ENCODE measurements at places on chromosomes 6 and 20.

GRCh38 chr20:16476032-16476431, 97.2 kb downstream of the KIF16B start:
- peak; percentile 54 for DNase-seq

GRCh38 chr6:140045116-140045515, 670.7 kb upstream of the CITED2 start:
- DNase-seq, result no peak

DNA sequence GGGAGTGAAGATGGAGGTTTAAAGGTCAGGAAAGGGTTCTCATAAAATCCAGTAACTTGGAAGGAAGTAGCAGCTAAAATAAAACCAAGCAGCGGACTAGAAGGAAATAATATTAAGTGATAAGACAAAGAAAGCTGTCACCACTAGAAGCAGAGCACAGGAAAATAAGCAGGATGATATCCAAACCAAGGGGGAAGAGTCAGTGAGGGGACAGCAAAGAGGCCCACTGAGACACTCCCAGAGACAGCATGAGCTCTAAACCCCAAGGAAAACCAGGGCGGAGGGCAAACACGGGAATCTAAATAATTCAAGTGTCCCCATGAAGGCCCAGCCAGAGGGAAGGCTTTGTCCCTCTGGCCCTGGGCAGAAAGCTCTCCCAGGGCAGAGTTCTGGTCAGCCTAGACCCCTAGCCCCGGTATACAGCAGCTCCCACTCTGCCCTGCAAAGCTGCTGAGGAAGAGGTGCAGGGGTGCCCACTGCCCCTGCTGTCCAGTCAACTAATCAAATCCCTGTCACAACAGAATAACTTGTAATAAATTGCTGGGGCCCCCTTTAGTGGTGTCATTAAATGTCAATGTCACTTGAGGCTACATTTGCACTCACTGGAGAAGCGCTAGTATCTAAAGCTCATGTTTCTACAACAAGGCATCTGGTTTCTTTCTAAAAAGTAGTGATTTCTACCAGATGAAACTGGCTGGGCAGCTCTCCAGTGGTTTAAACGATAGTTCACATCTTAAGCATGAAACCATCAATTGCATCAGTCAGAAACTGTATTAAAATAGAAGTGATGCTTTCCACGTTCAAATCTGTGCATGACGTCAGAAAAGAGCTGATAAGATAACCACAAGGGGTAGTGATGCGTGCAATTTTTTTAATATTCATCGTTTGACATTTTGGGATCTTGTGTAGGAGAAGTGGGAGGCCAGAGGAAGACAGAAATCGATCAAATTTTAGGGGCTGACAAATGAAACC, 13.6 kb downstream of the PDE10A start:
- DNase-seq, result peak; percentile 57

- no peak for DNase-seq
Measured at GRCh38 chr20:25858495-25859425, 162.1 kb upstream of the ZNF337 start.

- DNase-seq, result peak; percentile 83
Measured at GRCh38 chr6:28880894-28881780, 42.6 kb downstream of the TRIM27 start.

DNA sequence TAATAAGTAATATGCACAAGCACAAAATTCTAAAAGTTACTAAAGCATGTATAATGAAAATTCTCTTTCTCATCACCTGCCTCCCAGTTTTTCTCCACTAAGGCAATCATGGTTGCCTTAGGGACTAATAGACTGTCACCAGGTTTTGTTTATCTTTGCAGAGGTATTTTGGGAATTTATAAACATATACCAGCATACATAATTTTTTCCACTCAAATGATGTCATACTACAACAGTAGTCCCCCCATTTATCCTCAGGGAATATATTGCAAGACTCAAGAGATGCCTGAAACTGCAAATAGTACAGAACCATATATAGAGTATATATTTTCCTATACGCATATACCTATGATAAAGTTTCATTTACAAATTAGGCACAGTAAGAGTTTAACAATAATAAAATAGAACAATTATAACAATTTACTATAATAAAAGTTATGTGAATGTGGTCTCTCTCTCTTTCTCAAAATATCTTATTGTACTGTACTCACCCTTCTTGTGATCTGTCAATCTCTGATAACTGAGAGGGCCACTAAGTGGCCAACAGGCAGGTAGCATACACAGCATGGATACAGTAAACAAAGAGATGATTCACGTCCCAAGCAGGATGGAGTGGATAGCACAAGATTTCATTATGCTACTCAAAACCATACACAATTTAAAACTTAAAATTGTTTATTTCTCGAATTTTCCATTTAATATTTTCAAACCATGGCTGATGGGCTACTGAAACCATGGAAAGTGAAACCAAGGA, 19.7 kb downstream of the RBL1 start:
- DNase-seq, result peak; percentile 4

DNA sequence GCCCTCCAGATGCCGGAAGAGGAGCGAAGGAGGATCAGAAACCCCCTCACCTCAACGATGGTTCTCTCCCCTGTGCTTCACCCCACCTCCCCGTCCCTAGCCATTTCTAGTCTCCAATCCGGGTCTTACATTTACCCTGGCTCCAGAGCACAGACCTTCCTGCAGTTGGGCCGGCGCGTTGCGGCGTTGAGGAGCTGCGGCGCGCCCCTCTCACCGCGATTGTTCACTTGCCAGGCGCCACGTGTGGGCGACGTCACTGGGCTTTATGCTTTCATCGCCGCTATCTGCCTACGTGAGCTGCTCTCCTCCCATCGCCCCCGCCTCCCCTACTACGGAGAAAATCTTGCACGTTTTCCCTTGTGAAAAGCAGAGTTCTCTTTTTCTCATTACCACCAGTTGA, at the start of gene CRISP2:
TSS of gene CRISP2 (minus strand) at position 198 of the 400 bp plus-strand sequence. CDS start 4,347 bp downstream, outside the sequence.
- no peak for DNase-seq

DNA sequence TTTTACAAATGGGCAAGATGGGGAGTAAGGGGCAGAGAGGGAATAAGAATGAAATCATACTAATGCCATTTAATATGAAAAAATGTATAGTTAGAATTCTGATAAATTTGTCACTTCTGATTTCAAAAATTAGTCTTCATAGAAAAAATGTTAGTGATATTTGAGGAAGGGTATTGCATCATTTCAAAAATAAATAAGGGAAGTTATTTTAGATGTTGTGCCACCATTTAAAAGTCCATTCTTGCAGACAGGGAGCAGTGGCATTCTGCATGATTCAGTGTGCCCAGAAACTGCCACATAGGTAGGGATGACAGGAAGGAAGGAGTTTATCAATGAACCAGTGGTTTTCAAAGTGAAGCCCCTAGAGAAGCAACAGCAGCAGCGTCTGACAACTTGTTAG, 674.6 kb downstream of the EPM2A start:
- DNase-seq, result no peak

DNA sequence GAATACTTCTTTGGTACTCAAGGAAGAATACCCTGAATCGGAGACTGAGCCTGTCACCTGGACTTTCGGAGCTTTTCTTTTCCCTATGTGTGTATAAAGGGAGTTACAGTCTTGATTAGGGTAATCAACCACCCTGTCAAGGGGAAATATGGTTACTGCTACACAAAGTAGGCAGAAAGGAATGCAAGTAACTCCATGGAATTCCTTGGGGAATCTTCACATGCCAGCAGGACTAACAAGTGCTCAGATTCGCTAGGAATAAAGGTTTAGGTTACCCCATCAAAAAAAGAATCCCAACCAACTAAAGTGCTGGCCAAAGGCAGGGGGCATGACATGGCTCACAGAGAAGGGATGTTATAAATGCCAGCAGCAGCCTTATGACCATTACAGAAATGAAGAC, 10.4 kb downstream of the KCNS1 start:
- DNase-seq, result peak; percentile 79

GRCh38 chr6:166277892-166278578, 30.2 kb downstream of the PRR18 start:
- DNase-seq, result no peak

GRCh38 chr6:169868458-169868857, 117.0 kb downstream of the ERMARD start:
- DNase-seq, result no peak

- no peak for DNase-seq
Measured at GRCh38 chr20:2228926-2229325, 66.9 kb upstream of the TGM3 start.

GRCh38 chr6:127976796-127977195, 75.9 kb upstream of the THEMIS start:
- no peak for DNase-seq

- DNase-seq, result no peak
Measured at GRCh38 chr6:70839286-70840266, 117.3 kb downstream of the B3GAT2 start.

GRCh38 chr6:152356016-152356415, 281.1 kb downstream of the SYNE1 start:
- DNase-seq, result peak; percentile 37

DNA sequence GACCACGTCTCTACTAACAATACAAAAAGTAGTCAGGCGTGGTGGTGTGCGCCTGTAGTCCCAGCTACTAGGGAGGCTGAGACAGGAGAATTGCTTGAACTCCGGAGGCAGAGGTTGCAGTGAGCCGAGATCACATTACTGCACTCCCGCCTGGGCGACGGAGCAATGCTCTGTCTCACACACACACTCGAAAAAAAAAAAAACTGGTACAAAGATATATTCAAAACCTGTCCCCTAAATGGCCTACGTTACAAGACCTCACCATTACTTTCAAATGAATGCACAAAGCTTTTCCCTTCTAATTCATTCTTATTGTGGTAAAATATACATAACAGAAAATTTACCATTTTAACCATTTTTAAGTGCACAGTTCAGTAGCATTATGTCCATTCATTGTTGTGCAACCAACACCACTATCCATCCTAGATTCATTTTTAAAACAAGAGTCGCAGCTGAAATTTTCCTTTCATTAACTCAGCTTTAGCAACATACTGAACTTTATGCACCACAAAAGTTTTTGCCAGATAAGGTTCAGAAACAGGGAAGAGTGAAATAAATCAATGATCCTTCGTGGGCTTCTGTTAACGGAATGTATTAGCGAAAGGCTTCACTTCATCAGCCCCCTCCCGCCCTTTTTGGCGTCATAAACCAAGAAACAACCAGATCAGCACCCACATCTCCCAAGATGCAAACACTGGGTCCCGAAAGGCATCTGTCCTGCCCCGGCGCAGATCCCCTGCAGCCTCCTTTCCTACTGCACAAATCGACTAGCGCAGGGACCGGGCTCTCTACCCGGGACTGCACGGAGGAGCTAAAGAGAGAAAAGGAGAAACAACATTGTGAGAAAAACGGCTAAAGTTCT, 825 bp upstream of the FAM135A start:
- no peak for DNase-seq

- peak; percentile 88 for DNase-seq
Measured at GRCh38 chr6:137787016-137787415, 80.0 kb upstream of the TNFAIP3 start.
